ENCODE measurements at places on chromosomes 3 and 15.

DNA sequence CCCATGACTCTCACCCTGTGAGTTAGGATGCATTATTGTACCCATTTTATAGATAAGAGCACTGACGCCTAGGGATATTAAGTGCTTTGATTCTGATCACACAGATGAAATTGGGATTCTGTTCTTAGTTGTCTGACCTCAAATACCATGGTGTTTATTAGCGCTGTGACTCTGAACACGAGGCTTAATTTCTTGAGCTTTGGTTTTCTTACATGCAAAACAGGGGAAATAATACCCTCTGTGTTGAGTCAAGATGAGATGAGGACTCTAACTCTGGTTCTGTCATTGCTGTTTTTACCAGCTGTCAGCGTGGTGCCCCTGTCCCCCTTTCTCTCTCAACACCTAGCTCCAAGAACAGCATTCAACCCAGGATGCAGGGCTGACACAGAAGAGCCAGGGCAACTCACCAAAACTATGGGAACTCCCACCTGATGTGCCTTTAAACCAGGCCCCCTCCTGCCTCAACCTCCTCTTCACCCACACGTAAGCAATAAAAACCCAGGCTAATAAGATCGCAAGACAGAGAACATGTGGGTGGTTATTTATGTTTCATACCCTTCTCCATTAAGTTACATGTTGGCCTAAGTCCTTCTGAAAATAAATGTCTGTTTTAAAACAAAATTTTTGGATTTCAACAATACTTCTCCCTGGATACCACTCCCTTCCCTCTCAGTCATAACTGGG lies 100.1 kb upstream of the SPATA12 start:
- DNase-seq, result no peak

DNA sequence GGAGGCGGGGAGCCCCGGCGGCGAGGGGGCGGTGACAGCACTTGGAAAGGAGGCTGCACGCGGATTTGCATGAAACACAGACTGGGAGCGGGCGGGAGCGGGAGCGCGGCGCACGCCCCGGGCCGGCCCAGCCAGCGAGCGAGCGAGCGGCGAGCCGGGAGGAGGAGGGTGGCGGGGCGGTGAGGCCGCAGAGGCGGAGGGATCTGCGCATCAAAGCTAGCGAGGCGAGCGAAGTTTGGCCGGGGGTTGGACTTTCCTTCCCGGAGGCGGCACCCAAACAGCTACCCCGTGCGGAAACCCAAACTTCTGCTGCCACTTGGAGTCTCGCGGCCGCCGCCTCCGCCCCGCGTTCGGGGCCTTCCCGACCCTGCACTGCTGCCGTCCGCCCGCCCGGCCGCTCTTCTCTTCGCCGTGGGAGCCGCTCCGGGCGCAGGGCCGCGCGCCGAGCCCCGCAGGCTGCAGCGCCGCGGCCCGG lies at the start of gene SMAD3:
Gene SMAD3, plus strand, starts transcription at position 72 of the 475 bp plus-strand sequence. CDS start 553 bp downstream, outside the sequence.
- DNase-seq, result no peak

- no peak for DNase-seq
Observed at GRCh38 chr3:26713091-26713490, 90.5 kb downstream of the LRRC3B start.

DNA sequence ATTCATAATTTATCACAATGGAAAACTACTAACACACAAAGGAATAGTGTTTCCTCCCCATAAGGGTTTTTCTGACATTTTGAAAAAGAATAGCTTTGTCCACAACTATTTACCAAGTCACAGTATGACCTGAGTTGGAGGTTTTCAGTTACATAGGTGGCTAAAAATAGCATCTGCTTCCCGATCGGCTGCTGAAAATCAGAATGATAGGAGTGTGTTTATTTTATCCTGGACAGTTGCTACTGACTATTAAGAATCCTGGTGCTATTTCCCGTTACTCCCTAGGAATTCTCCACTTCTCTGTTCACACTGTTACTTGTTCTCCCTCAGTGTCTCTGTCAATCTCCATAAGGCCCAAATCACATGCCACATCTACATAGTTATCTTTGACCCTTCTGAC lies 353.9 kb upstream of the RARB start:
- DNase-seq, result no peak

DNA sequence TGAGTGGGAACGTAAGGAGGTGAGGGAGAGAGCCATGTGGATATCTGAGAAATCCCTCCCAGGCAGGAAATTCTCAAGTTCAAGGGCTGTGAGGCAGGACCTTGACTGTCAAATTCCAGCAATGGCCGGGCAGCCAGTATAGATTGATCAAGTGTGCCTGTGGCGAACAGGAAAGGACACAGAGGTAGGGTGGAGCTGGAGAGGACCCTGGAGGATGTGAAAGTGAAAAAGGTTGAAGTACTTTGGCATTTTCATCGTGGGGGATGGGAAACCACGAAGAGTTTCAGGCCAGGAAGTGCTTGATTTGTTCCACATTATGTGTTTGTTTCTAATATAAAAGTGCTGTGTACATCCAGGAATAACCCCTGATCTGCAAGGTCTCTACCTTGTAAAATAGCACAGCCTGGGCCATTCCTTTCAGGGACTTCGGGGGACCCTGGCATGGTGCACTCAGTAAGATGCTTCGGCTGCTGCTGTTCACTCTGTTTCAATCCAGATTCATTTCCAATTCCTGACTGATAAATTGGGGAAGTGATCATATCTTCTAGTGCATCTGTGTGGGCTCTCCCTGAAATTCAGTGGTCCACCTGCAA lies 156.6 kb downstream of the MCTP2 start:
- DNase-seq, result no peak

GRCh38 chr3:112633191-112633590 lies 7.8 kb downstream of the CCDC80 start:
- no peak for DNase-seq

Data from Panc1 (cell line).